Activated naive CD4-positive, alpha-beta T cell treated with anti-CD3 and anti-CD28 coated beads for 36 hours (primary cell): ENCODE measurements at places on chromosomes 2 and 18.

GRCh38 chr2:43190311-43191052 lies 35.9 kb downstream of the ZFP36L2 start:
- DNase-seq = no peak

- DNase-seq = no peak
Observed at GRCh38 chr2:219460424-219460926, 25.8 kb downstream of the SPEG start.

DNA sequence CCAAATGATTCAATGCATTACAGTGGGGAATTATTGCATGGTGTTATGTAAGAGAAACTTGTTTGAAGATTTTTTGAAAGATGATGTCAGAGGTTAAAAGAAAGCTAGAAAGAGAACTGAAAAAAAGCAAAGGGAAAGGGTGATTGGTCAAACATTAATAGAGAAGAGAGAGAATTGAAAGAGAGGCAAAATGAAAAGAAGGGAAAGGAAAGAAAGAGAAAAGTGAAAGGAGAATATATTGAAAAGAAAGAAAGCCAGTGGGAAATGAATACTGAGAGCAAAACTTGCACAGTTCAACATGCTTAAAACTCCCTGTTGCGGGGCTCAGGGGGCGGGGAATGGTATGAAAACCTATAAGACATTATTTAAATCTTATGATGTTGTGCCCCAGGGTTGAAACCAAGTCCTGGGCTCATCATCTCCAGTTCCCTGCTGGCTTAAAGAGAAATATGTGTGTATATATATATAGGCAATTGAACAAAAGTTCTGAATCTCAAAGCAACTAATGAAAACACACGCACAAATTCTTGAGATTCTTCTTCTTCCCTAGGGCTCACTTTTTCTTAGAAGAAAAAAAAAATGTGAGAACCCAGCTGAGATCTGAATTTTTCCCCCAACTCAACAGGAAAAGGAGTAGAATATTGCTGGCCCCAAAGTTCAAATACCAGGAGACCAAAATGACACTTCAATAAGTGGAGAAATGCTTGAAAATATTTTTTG lies 2045.9 kb upstream of the CELF4 start:
- no peak for DNase-seq

DNA sequence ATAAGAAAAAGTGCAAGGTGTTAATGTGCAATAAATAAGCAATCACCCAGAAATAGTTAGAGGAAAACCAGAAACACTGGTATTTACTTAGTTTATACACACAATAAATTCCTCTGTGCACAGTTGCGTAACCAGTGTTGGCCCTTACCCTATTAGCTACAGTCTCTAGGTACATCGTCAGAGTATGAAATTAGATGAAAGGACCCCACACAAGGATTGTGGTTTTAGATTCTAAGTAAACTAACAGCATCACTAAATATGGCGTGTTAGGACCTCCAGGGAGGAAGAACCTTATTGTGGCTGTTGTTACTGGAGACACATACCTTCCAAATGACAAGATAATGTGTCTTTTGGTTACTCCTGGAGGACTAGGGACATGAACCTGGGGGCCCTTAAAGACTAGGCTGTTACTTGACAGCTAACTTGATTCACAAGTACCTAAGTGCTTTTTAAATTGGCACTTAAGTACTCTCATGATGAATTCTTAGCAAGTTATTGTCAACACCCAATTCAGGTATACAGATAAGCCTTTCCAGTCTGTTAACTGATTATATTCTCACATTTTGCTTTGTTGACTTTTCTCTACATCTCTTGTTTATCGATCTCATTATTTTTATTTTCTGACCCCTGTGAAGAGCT lies 115.3 kb downstream of the FEZ2 start:
- no peak for DNase-seq

- DNase-seq = peak; percentile 32
Observed at GRCh38 chr2:118865106-118865505, 17.7 kb upstream of the EN1 start.

DNA sequence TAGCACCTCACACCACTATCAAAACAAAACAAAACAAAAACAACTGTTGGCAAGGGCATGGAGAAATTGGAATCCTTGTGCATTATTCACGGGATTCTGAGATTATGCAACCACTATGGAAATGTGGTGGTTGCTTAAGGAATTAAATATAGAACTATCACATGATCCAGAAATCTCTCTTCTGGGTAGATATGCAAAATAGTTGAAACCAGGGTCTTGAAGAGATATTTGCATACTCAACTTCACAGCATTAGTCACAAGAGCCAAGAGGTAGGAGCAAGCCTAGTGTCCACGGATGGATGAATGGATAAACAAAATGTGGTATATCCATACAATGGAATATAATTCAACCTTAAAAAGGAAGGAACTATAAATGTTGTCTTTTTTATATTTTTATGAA lies 7.0 kb downstream of the TMEM131 start:
- no peak for DNase-seq

DNA sequence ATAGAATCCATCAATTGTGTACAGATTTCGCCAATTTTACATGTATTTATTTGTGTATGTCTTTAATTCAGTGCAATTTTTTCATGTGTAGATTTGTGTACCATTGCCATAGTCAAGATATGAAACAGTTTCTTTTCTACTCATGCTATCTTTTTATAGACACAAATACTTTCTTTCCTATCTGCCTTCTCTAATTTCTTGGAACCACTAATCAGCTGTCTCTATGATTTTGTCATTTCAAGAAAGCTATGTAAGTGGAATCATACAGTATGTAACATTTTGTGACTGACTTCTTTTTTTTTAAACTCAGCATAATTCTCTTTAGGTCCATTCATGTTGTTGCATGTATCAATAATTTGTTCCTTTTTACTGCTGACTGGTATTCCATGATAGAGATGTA lies 33.3 kb downstream of the KIAA1328 start:
- no peak for DNase-seq

DNA sequence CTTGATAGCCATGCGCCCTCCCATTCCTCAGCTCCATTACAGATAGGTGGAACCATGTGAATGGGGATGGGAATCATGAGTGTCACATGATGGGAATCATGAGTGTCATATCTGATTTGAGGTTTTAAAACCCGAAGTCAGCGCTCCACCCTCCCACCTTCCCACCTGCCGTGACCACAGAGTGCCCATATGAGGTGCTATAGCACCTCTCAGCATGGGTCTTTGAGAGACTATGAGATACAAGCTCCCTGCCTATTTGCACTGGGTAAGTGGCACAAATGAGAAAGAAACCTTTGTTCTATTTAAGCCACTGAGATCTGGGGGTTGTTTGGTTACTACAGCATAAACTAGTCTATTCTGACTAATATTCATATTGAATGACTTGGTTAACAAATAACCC lies 78.5 kb upstream of the PTPRM start:
- no peak for DNase-seq

- no peak for DNase-seq
Observed at GRCh38 chr18:627231-627630, 30.2 kb upstream of the TYMS start.

DNA sequence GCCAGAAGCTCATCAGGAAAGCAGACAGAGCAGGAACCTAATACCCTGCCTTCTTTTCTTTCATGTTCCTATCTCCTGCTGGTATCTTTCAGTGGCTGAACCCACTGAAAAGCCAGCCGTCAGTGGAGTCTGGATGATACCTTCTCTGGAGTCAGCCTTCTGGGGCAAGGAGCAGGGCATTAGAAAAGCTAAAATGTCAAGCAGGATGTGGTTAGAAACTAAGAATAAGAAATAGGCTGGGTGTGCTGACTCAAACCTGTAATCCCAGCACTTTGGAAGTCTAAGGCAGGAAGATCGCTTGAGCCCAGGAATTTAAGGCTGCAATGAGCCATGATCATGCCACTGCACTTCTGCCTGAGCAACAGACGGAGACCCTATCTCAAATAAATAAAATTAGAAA lies 642.0 kb upstream of the FSHR start:
- DNase-seq = no peak

GRCh38 chr2:142952793-142953494 lies 75.5 kb downstream of the KYNU start:
- no peak for DNase-seq
